CD4-positive, alpha-beta memory T cell (primary cell): ENCODE measurements at places on chromosomes 16 and 17. TPM values are rescaled to one million over a fixed set of nuclear protein-coding genes. Genes with fewer than 3 reads are reported as not detected.

MYOCD gene
- total RNA-seq = not detected

COPRS gene
- 3.6 TPM for total RNA-seq

KRT24 gene
- not detected for total RNA-seq

KRTAP9-4 gene
- total RNA-seq = not detected

KCTD19 gene
- total RNA-seq = not detected

PLSCR3 gene
- 90.3 TPM for total RNA-seq

KSR1 gene
- total RNA-seq = 40.0 TPM

HLF gene
- 3.5 TPM for total RNA-seq

CTRB1 gene
- total RNA-seq = not detected

CACNG4 gene
- total RNA-seq = not detected

ZACN gene
- total RNA-seq = 0.35 TPM

NHERF2 gene
- total RNA-seq = 1.7 TPM

CEP131 gene
- total RNA-seq = 9.6 TPM

NACA2 gene
- not detected for total RNA-seq
